Stimulated activated CD8-positive, alpha-beta memory T cell treated with anti-CD3 and anti-CD28 coated beads, Interleukin-2, amount 100 ng/mL, for 48 hours (primary cell): ENCODE measurements at places on chromosomes 12 and 14.

DNA sequence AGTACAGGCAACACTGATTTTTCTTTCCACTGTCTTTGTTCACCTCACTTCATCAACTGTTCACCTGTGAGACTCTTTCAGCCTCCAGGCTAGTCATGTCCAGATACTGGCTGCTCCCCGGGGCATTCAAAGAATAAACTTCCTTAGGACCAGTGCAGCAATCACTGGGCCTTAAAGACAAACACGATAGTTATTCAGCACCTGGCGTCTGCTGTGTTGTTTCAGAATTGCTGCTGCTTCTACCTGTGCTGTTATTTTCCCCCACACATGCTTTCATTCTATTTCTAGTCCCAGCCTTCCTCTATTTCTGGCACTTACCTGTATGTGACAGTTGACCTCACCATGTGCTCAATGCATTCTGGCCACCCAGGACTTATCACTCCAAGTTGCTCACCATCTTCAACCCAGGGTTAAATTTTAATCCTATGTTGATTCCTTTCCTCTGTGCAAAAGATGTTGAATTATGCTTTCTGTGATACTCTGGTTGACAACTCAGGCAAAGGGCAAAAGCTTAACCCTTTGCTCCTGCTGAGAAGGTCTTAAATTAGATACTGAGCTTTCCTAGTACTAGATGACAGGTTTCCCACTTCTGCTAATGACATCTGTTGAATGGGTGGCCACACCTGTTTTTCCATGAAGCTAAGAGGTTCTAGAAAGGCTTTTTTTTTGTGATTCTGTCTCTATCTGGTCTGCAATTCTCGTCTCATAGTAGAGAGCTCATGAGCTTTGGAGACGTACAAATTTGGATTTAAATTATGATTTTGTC lies 41.4 kb downstream of the PTPRQ start:
- DNase-seq, result no peak

DNA sequence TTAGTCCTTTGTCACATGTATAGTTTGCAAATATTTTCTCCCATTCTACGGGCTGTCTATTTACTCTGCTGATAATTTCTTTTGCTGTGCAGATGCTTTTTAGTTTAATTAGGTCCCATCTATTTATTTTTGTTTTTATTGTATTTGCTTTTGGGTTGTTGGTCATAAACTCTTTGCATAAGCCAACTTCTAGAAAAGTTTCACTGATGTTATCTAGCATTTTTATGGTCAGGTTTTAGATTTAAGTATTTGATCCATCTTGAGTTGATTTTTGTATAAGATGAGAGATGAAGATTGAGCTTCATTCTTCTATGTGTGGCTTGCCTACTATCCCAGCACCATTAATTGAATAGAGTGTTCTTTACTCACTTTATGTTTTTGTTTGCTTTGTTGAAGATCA lies 1008.4 kb upstream of the ATXN7L3B start:
- DNase-seq, result no peak

GRCh38 chr14:97788846-97789526 lies 991.8 kb downstream of the VRK1 start:
- no peak for DNase-seq

- DNase-seq, result no peak
Observed at GRCh38 chr14:61596990-61597389, 98.3 kb upstream of the HIF1A start.

DNA sequence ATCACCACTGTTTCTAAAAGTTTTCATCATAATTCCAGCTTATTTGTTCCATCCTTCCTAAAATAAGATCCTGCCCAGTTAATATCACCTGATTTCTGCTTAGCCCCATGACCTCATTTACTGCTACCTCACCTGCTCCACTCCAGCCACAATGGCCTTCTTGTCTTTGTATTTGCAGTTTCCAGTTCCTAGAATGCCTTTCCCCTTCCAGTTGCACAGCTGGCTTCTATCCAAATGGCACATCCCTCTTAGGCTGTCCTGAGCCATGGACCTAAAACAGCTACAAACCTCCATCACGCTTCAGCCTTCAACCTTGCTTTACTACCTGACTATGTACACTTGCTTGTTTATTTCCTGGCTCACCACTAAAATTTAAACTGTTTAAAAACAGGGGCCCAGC lies 6.5 kb upstream of the LGMN start:
- no peak for DNase-seq

GRCh38 chr14:105497671-105498429 lies 6.8 kb downstream of the TEDC1 start:
- no peak for DNase-seq

DNA sequence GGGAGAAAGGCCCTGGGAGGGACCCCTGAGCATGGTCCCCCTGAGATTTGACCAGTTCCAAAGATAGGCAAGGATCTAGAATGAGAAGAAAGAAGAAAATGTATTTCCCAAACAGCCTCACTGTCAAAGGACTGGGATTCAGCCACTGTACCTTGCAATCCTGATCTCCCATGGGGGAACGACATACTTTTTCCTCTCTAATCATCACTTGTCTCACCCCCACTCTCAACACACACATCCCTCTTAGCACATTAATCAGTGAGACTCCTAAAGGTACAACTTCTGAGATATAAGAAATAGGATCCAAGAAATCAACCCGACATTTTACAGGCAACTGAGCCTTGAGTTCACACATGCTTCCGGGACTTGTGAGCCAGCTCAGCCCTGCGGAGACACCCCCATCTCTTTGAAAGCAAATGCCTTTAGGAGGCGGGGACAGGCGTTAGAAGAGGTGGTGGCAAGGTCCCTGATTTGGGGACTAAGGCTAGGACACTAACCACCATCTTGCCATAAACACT lies 1.4 kb downstream of the MAP3K9 start:
- DNase-seq, result peak; percentile 14

- DNase-seq, result no peak
Observed at GRCh38 chr12:127121494-127122084, 1145.4 kb upstream of the TMEM132C start.

DNA sequence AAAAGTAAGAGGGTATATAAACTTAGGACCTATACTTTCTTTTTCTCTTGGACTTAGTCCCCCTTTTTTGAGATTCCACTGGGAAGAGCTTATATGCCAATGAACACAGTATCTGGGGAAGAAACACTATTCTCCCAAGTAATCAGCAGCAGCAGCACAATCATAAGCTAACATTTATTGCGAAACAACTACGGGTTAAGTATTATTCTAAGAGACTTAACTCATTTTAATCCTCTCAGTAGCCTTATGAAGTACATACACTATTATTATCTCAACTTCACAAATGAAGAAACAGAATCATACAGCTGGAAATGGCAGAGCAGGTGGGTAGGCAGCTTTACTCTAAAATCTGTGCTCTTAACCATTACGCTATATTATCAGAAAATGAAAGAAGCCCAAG lies 27.9 kb downstream of the BAZ2A start:
- no peak for DNase-seq

DNA sequence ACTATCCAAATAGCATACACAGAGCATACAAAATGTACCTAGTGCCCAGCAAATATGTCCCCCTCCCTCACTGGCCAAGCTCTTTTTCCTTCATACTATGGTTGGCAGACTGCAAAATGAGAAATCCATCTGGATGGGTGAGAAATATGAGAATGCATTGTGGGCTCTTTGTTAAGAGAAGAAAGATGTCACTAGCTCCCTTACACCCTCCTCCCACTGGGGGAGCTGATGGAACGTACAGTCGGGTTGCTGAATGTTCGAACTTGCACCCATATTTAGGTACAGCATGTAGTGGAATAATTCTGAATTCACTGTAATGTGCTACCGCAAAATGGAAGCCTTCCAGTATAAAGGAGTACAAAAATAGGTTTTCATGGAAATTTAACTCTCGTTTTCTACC lies 377.4 kb downstream of the GRIN2B start:
- no peak for DNase-seq

GRCh38 chr14:36367985-36368774 lies 47.7 kb upstream of the MBIP start:
- no peak for DNase-seq

DNA sequence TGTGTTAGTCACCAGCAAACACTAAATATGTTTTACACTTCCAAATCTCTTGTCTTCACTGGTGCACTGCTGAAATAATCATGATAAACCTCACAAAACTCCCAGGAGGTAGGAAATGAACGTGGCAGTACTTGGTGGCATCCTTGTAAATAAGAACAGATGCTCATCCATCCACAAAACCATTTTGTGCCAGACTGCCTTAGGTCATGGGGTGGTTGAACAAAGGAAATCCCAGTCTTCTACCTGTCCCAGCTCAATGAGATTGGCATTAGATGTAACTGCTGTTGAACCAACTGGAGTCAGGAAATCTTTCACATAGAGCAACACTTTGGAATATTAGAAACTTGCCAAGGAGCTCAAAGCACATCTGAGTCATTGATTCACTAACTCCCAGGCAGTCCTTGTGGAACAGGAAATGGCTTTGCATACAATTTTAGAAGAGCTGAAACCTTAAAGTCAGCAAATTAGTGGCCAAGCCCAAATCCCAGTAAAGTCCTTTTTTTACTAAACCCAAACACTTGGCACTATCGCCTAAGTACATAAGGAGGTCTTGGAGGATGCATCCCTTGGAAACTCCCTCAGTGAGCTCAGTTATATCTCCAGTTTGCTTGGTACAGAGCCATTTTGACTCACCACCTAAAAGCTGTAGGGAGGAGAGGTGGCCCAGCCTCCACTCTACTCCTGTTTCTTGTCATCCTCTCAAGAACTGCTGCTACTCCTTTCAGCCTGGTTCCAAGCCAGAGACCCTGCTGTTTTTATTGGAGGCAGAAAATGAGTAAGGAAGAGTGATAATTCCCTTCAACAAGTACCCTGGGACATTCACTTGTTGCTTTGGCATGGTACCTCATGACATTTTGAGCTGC lies 208.0 kb downstream of the NOVA1 start:
- no peak for DNase-seq

GRCh38 chr14:104339829-104340228 lies 201.4 kb downstream of the KIF26A start:
- DNase-seq, result no peak

GRCh38 chr12:115871714-115872113 lies 405.8 kb downstream of the MED13L start:
- no peak for DNase-seq

DNA sequence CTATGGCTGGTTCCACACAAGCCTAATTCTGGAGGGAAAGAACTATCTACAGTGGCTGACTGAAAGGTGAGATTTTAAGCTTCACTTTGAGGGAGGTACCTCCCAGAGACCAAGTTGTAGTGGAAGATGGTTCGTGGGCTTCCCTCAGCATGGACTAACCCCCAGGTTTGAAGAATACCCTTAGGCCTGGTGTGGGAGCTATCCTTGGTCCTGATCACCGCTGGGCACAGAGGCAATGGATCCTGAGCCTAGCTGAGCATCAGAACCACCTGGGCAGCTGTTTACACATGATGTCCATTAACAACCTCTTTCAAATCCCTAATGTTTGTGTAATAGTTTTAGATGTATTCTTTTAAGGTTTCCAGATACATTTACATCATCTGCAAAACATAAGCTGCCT lies 10.3 kb downstream of the DAO start:
- no peak for DNase-seq
